Activated CD8-positive, alpha-beta memory T cell treated with anti-CD3 and anti-CD28 coated beads, Interleukin-2, amount 50 U/mL, for 48 hours (primary cell): ENCODE measurements at places on chromosomes 7 and 10.
A peak's percentile ranks its signal among the peaks of the same experiment; 100 is the strongest.

- DNase-seq: no peak
These were observed 249.0 kb upstream of the AUTS2 start for GRCh38 chr7:69349291-69349690.

DNA sequence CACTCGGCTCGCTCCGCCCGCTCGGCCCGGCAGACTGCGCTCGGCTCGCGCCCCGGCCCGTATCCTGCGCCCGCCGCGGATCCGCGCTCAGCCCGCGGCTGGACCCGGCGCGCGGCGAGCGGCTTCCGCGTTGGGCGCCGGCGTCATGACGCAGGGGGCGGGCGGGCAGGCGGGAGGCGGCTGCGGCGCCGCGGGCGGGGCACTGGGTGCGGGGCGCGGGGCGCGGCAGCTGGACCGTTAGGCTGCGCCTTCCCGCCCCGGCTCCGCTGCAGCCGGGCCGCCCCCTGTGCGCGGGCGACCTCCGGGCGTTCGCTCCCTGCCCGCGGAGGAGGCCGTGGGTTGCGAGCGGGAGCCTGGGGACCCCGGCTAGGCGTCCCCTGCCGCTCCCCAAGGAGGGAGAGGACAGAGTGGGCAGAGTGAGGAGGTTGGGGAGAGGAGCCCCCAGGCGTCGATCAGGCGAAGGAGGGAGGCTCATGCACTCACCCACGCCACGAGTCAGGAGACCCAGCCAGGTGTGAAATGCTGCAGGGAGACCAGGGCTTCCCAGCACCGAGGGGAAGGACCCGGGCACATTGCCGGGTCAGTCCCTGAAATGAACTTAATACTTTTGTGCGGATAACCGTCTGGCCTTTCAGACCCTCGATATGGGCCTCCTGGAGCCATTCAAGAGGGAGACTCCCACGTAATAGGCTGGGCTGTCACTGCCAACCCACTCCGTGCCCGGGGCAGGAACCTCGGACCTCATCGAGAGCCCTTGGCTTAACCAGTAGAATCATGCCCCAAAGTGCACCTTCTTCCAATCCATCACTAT lies at the start of gene PIP4K2A:
TSS of gene PIP4K2A (minus strand) at position 100 of the 811 bp plus-strand sequence. CDS start 252 bp downstream, outside the sequence.
- DNase-seq: peak; percentile 88

GRCh38 chr7:44767134-44767911 lies 18.7 kb downstream of the ZMIZ2 start:
- no peak for DNase-seq

DNA sequence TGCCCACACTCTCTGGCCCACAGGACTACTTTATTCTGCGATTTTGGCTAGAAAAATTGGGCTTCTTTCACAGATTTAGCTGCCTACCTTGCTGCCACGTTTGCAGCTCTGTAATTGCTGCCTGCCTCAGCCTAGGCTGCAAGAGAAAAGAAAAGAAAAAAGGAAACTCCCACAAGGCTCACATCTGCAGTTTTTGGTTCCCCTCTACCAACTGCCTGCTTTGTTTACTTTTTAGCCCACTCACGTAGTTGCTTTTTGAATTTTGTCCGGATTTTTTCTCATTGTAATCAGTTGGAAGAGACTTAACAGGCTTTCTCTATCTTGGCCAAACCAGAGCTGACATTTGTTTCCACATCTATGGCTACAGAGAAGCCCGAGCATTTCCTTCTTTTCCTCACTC lies 24.3 kb downstream of the SUN3 start:
- no peak for DNase-seq

DNA sequence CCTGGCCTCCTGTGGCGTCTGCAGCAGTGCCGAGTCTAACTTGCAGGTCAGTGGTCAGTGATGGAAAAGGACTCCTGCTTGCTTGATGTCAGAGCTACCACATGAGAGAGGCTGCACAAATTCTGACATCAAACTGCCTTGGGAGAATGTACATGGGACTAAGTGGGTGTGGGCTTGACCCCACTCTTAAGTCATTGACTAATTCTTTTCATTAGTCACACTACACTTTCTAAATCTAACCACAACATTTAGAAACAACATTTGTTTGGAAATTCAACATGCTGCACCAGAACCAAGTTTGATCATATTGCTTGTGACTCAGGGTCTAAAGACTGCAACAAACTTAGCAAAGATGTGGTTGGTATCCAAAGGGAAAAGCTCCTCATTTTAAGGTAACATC lies 24.4 kb upstream of the CDC14C start:
- DNase-seq: no peak

GRCh38 chr7:151520419-151521261 lies 945 bp upstream of the RHEB start:
- DNase-seq: peak; percentile 77

DNA sequence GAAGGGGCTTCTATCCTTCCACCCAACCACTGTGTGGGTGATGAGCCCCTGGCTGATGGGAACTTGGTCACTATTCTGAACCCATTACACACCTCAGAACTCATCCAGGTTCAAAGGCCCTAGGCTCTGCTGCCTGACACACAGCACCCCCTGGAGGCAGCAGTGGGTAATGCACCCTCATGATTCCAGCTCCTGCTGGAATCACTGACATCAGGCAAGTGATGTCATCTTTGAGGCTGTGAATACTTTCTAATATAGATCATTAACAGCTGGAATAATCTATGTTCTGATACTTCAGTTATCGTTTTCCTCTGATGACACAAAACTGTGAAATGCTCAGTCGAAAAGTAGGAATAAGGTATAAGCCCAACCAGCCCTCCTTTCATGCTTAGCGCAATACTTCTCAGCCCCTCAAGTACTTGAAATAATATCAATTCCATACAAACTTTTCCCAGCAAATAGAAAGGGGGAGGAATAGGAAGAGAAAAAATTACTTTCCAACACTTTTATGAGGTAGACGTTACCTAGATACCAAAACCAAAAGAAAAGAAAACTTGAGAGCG lies 7.5 kb upstream of the RBP3 start:
- peak; percentile 91 for DNase-seq

DNA sequence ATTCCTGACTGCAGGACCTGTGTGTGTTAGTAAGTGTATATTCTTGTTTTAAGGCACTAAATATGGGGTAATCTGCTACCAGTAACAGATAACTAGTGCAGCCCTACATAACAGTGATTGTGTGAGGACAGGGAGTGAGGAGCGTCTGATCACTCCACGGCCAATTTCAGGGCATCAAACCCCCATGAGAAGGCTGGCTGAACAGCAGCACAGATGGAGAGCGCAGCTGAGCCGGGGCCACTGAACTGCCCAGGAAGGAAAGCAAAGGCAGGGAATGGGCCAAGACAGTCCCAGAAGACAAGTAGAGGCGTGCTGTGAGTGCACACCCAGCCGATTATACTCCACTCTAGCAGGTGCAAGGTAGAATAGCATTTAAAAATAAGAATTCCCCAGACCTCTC lies 157.1 kb upstream of the CHST15 start:
- DNase-seq: no peak

- no peak for DNase-seq
These were observed 84.3 kb downstream of the KCNMA1 start for GRCh38 chr10:77553311-77553710.

DNA sequence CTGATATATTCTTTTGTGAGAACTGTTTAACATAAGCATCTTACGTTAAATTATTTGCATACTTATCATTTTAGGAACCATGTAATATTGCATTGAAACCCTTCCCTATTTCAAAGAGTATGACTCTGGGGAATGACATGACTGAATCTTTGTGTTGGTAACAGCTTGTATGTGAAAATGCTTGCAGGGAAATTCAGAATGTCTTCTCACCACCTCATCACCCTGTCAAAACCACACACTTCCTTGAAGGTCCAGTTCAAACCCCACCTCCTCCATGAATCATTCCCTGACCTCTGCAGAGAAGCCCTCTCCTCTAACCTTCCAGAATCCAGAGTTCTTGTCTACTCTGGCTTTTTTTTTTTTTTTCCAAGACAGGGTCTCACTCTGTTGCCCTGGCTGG lies 26.3 kb upstream of the NKX2-3 start:
- no peak for DNase-seq

GRCh38 chr7:1022356-1022755 lies 22.0 kb upstream of the GPR146 start:
- DNase-seq: no peak

- no peak for DNase-seq
These were observed 35.6 kb upstream of the GALNT17 start for GRCh38 chr7:71096351-71096750.

GRCh38 chr10:94076325-94076841 lies 82.7 kb downstream of the PLCE1 start:
- DNase-seq: no peak

- DNase-seq: no peak
These were observed 9.9 kb downstream of the CCDC126 start for GRCh38 chr7:23607130-23607529.

DNA sequence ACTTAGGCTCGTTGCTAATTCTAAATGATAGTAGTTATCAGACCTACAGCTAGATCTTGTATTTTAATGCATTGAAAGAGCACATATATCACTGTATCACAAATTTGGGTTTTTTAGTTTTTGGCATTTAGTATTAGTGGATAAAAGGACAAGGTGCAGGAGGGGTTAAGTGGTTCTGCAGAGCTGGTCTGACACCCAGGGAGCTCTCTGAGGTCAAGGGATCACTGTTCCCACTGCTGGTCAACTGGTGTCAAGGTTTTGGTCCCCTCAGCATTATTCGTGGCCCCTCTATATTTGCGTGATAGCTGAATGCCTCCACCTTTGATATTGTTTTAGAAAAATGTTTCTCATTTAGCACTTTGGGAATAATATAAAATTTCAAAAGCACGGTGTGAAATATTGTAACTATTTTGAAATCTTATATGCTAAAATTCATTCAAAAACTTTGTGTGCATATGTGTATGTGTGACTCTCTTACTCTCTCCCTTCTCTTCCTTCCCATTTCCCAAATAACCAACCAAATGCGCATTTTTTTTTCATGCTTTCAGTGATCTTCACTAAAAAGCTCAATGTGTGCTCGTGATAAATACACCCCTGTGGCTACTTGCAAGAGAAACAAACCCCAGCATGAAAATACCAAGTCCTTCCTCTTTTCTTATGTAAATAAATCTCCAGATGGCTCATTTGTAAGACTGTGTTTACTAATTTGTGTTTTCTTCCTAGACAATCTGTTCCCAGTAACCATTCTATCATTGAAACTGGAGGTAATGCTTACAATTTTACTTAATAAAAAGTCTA lies 309.2 kb downstream of the FGFR2 start:
- no peak for DNase-seq

- no peak for DNase-seq
These were observed 192.4 kb downstream of the SDK1 start for GRCh38 chr7:3493499-3493898.

GRCh38 chr10:58754469-58755339 lies 242.0 kb downstream of the BICC1 start:
- DNase-seq: no peak

DNA sequence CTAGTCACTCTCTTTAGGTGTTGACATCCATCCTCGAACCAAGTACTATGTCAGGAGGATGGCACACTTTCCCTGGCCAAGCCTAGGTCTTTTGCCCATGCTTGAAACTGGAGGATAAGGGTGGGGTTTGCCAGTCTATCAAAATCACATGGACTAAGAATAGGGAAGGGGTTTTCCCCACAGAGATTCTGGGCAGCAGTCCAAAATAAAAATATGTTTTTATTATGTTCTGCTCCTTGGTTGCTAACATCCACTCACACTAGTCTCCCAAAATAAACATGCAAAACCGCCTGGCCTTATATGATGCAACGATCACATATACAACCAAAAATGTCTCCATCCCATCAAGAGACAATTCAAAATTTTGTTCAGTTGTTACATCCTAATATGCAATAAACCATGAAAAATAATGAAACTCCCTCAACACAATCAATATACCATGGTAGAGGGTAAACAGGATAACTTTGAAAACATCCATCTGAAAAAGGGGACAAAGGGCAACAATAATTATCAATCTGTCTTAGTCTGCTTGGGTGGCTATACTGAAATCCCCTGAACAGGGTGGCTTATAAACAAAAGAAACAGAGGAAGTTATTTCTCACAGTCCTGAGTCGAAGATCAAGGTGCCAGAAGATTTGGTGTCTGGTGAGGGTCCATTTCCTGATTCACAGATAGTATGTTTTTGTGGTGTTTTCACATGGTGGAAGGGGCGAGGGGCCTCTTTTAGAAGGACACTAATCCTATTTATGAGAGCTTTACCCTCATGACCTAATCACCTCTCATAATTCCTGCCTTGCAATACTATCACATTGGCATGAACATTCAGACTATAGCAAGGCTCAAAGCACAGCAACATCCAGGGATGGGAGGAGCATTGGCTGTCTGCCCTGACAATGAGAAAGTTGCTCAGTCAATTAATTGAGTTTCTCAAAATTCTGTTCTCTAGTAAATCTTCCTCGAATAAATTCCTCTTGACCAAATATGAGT lies 159.3 kb downstream of the ETV1 start:
- no peak for DNase-seq

- DNase-seq: peak; percentile 61
These were observed 3.1 kb upstream of the MRC1 start for GRCh38 chr10:17805921-17806577.

- no peak for DNase-seq
These were observed 6.8 kb upstream of the AMPH start for GRCh38 chr7:38637957-38638356.

GRCh38 chr7:2955269-2955668 lies 88.4 kb downstream of the CARD11 start:
- no peak for DNase-seq

DNA sequence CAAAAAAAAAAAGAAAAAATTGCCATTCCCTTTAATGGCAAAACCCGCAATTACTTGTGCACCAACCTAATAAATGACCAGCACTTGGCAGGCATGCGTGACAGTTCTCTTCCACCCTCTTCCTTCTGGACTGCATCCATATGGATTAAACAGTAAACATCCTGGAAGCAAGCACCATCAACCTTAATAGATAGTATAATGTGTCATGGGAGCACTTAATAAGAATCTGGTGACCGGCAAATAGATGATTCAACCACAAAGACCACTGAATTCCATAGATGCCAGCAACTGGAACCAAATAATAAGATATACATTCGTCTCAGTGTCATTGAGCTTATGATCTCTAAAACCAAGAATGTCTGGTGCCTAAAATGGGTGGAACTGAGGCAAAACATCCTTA lies 610.2 kb downstream of the CALN1 start:
- no peak for DNase-seq

DNA sequence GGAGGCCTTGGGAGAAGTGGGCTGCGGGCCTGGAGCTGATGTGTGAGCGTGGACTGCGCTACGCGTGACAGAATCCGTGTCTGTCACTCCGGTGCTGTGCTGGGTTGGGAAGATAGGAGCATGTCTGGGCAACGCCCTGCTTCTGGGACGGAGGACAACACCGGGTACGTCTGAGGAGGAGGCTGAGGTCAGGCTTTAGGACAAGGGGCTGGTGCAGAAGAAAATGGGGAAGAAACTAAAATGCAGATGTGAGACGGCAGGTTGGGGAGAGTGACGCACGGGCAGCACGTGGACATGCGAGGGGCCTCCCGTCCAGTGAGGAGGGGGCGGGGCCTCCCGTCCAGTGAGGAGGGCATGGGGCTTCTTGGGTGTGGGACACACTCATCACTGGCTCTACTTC lies 207.4 kb downstream of the DNAJB6 start:
- no peak for DNase-seq

- DNase-seq: no peak
These were observed 49.1 kb upstream of the SEMA3C start for GRCh38 chr7:80967917-80968297.

- no peak for DNase-seq
These were observed 19.6 kb upstream of the CDHR3 start for GRCh38 chr7:105943486-105943885.

- no peak for DNase-seq
These were observed 222.4 kb upstream of the ANKRD30A start for GRCh38 chr10:36903040-36903439.

GRCh38 chr10:95532536-95532935 lies 28.6 kb downstream of the SORBS1 start:
- no peak for DNase-seq
